Cardiac fibroblast (primary cell): ENCODE measurements at places on chromosomes 5 and 9.

DNA sequence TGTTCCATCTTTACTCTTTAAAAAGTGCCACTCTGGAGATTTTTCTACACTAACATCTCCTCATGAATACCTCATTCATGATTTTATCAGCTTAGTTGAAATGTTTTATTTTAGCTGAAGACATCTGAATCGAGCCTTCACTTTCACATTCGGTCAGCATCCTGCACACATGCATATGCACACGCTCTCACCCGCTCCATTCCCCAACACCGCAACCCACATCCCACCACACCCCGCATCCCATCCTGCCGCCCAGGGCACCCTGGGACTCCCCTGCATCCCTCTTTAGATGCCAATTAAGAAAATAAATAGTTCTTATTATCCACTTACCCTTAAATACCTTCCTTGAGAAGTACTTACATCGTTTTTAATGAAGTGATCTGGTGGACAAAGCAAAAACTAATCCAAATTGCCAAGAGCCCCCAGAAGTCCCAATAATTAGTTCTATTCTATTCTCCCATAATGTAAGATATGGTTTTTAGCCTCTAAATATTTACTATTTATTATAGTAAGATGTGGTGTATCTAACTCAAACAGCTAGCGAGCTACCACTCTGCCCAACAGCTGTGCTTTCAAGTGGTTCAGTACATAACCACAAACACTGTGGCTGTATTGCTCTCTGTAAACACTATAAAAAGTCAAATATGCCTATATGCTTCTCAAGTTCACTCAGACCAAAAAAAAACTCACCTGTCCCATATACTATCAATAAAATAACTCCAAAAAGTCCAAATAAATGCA lies 38.2 kb downstream of the GZMK start:
- DNase-seq: no peak

GRCh38 chr5:82601077-82601476 lies 322.9 kb upstream of the RPS23 start:
- no peak for DNase-seq

DNA sequence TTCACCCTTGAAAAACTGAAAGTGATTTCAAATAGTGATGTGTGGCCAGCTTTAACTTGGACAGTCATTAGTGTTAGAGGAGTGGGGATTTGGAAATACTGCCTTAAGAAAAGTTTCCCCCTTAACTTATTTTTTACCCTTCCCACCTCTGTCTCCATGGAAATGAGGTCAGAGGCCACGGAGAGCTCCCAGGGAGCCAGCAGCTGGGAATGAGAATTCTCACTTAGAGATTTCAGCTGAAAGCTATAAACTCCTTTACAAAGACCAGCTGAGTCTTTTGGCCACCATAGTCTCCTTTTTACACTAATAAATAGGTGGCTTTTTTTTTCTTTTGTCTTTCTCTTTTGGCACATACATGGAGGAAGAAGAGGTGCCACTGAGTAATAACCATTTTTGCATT lies 45.7 kb upstream of the PIK3R1 start:
- peak; percentile 49 for DNase-seq

DNA sequence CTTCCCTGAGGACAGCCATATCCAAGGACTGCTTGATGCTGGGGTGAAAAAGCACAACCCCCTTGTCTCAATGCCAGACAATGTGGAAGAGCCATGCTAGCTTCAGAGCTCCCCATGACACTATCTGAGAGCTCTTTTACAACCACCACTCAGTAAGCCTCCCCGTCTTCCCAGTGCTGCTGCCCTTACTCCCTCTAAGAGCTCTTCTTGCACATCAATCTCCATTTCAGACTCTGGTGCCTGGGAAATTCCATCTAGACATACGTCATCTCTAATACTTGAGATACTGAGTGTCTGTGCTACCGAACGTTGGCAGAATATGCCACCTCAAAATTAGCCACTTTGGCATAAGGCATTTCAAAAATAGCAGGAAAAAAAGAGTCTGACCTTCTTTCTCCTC lies 94.5 kb downstream of the EDIL3 start:
- peak; percentile 62 for DNase-seq

DNA sequence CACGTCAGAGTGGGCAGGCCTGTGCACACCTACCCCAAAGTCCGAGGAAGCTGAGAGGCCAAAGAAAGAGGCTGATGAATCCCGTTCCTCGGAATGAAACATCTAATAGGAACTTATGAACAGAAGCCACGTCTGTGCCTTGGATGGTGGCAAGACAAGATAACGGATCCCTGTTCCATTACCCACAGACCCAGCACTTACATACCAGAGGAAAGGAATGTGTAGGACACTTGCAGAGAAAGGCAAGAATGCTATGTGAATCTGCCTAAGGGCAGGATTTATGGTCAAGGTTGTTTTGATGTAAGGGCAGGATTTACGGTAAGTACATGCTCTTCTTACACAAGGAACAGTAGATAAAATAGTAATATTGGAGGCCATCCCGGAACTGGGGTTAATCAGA lies 93.2 kb downstream of the WDR41 start:
- no peak for DNase-seq

- DNase-seq: no peak
Measured at GRCh38 chr5:172063463-172064235, 57.2 kb upstream of the FBXW11 start.

GRCh38 chr5:14678773-14679334 lies 14.3 kb downstream of the OTULIN start:
- no peak for DNase-seq

DNA sequence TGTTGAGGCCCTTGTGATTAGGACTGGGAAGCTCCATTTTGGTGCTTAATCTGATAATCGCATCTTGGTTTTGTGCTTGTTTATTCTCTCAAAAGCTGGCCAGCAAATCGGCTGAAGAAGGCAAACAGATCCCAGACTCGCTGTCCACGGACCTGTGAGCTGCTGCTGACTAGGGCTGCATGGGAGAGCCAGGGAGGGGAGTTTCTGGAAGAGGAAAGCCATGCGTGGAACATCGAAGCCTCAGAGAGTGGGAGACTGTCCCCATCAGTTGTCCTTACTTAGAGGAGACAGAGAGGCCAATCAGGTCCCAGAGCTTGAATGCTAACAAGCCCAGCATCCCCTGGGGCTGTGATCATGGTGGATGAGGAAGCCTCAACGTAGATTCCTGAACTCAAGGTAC lies 23.0 kb upstream of the FOXI1 start:
- no peak for DNase-seq
